ENCODE measurements at places on chromosomes 12 and 14. TPM values are rescaled to one million over a fixed set of nuclear protein-coding genes. Genes with fewer than 3 reads are reported as not detected.

DNA sequence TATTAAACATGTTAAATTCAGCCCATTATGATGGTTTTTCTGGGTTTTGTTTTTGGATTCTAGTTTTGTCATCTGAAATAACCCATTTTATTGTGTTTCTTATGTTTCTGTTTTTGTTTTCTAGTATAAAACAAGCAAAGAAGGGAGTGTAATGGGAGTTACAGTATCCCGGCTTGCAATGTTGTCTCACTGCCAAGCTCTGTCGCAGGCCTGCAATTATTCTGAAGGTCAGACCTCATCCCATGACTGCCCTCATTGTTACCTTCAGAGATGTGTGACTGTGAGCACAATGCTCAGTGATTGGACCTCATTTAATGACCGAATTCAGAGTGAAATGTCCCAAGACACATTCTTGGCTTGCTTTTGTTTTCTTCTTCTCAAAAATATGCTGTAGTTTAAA lies 73.0 kb upstream of the ATF1 start:
- no peaks in the 10 kb centered on the region for H3K27me3 ChIP-seq
- H3K4me3 ChIP-seq, result no peak overlapping the region
- DNase-seq, result no peak
- H3K4me1 ChIP-seq, result no peaks in the 10 kb centered on the region
- no peak overlapping the region for H3K27ac ChIP-seq

DNA sequence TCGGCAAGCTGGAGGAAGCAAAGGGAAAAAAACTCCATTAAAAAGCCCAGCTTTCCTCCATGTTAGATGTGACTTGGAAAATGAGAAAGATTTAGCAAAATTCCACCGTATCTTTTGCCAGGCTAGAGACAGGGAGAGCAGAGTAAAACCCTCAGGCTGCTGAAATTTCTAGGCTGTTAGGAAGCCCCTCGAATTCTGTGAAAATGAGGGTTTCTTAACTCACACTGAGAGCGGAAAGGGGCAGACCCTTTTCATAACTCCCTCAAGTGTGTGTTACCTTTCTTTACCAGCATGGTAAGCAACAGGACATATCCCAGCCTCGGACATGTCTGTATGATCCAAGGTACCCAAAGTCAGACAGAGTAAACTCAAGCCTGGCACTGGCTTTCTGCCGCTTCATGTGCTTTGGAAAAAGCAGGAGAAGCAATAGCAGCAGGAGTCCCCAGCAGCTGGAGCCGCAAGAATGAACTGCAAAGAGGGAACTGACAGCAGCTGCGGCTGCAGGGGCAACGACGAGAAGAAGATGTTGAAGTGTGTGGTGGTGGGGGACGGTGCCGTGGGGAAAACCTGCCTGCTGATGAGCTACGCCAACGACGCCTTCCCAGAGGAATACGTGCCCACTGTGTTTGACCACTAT lies at the start of gene RHOJ:
Gene RHOJ, plus strand, starts transcription at position 37 of the 637 bp plus-strand sequence. Its CDS starts 427 bp downstream, at position 464.
- no peaks in the 10 kb centered on the region for H3K27me3 ChIP-seq
- peak within 1 kb of the TSS; percentile 45 for H3K4me3 ChIP-seq
- no peaks in the 10 kb centered on the region for H3K36me3 ChIP-seq
- peaks cover 9% of the 10 kb centered on the region for H3K4me1 ChIP-seq

GRCh38 chr14:31897581-31898186 lies 179.4 kb upstream of the ARHGAP5 start:
- H3K27ac ChIP-seq, result no peak overlapping the region
- H3K36me3 ChIP-seq, result no peaks in the 10 kb centered on the region

GRCh38 chr12:11773889-11774677 lies 124.6 kb downstream of the ETV6 start:
- no peaks in the 10 kb centered on the region for H3K27me3 ChIP-seq
- H3K4me1 ChIP-seq, result peaks cover 44% of the 10 kb centered on the region
- peak overlapping the region; percentile 13 for H3K27ac ChIP-seq

DNA sequence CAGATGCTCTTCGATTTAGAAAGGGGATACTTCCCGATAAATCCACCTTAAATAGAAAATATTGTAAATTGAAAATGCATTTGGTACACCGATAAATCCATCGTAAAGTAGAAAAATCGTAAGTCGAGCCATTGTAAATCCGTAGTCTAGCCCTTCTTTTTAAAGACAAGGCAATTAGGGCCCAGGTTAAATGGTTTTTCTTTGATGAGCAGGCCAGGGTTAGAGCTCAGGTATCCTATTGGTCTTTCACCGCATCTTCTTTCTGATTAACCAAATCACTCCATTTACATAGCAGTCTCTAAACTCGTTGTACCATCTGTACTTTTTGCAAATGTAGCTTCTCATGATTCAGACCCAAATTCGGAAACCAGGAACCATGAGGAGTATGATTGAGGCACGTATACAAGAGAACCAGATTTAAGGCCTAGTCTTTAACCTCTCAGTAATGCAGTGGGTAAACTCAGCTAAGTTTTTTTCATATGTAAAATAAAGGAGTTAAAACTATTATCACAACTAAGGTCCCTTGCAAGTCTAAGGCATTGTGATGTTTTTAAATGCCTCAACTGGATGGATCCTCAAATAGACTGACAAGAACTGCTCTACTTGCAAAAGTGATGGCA lies 2.2 kb upstream of the YAF2 start:
- no peaks in the 10 kb centered on the region for H3K36me3 ChIP-seq
- no peak overlapping the region for H3K27ac ChIP-seq
- H3K27me3 ChIP-seq, result no peaks in the 10 kb centered on the region
- no peak for DNase-seq
- H3K4me3 ChIP-seq, result no peak overlapping the region

DNA sequence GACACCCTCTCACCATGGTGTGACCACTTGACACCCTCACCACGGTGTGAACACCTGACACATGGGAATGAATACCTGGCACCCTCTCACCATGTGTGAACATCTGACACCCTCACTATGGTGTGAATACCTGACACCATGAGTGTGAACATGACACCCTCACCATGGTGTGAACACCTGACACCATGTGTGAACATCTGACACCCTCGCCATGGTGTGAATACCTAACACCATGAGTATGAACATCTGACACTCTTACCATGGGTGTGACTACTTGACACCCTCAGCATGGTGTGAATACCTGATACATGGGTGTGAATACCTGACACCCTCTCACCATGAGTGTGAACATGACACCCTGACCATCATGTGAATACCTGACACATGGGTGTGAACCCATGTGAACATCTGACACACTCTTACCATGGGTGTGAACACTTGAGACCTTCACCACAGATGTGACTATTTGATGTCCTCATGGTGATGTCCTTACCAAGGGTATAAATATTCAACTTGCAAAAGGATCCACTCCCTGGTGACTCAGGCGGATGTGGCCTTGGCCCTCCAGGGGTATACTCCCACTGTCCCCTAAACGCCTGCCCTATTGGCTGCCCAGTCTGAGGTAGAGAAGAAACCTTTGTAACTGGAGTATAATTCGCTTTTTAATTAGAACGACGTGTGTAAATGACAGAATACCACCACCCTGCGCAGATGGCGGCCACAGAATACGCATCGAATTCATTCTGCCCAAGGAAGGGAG lies 29.1 kb downstream of the RFLNA start:
- H3K27me3 ChIP-seq, result no peaks in the 10 kb centered on the region
- peaks cover 16% of the 10 kb centered on the region for H3K4me1 ChIP-seq
- H3K36me3 ChIP-seq, result no peaks in the 10 kb centered on the region
- no peak overlapping the region for H3K27ac ChIP-seq

Gene P2RX2
- total RNA-seq, result not detected

Gene CD69
- total RNA-seq, result not detected

Gene CRACR2A
- 34.5 TPM for total RNA-seq

Gene RAPGEF3
- 51.7 TPM for total RNA-seq

Measured in transverse colon (tissue), 4 donors.